ENCODE measurements at places on chromosomes 12 and 14.

GRCh38 chr12:103996595-103996994 lies 30.9 kb downstream of the TDG start:
- no peak for DNase-seq

GRCh38 chr14:76811561-76811960 lies 1.1 kb downstream of the ANGEL1 start:
- no peak for DNase-seq

- no peak for DNase-seq
Observed at GRCh38 chr12:25784669-25785068, 173.8 kb upstream of the RASSF8 start.

- no peak for DNase-seq
Observed at GRCh38 chr14:54623279-54624004, 56.5 kb downstream of the SAMD4A start.

GRCh38 chr14:93274055-93274806 lies 58.6 kb downstream of the BTBD7 start:
- no peak for DNase-seq

- DNase-seq, result no peak
Observed at GRCh38 chr14:96086574-96087077, 47.5 kb downstream of the C14orf132 start.

- no peak for DNase-seq
Observed at GRCh38 chr14:72864712-72865365, 29.1 kb downstream of the DPF3 start.

DNA sequence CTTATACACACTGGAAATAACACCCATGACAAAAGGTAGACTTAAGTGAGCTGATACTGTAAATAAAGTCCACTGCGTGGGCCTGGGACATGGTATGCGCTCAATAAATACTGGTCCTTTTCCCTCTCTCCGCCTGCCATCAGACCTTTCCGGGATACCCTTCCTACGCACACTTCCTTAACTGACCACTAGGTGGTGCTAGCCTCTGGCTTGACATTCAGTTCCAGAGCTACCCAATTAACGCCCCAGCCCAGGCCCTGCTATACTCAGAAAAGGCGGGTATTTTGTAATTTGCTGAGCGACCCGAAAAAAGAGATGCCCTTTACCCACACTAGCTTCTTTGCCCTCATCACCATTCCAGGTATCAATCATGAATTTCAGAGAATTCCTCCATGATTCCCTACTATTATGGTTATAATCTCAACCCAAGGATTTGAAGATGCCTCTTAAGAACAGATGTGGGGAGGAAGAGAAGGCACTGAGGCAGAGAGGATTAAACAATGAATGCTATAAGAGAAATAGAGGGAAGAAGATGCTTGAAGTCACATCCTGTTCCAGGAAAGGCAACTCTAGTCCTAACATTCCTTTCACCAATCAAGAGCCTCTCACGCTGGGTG lies 3.9 kb upstream of the LRP1 start:
- peak; percentile 45 for DNase-seq

DNA sequence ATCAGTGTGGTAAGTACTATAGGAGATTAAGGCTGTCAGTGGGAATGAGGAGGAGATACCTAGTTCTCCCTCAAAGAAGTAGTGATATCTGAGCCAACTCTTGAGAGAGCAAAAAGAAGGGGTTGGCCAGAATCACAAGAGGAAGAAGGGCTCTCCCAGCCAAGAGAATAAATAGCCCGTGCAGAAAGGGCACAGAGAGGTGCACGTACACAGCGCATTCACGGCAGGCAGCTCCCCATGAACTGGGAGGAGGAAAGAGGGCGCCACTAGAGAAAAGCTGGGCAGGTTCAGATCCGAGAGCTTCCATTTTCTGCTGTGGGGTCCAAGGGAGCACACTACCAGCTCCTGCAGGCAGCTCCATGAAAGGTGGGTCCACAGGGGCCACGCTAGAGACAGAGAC lies 59.9 kb downstream of the PPP2R5E start:
- DNase-seq, result no peak

DNA sequence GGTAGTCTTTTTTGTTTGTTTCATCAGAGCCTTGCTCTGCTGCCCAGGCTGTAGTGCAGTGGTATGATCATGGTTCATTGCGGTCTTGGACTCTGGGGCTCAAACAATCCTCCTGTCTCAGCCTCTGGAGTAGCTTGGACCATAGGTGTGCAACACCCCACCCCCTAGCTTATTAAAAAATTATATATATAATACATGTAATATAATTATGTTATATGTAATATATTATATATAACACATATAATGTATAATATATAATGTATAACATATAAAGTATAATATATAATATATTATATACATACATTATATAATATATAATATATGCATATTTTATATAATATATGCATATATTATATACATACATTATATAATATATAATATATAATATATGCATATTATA lies 21.8 kb downstream of the LHX5 start:
- DNase-seq, result no peak

- no peak for DNase-seq
Observed at GRCh38 chr12:19710811-19711793, 271.8 kb downstream of the AEBP2 start.

- DNase-seq, result no peak
Observed at GRCh38 chr12:55675666-55676065, 32.0 kb downstream of the ITGA7 start.

DNA sequence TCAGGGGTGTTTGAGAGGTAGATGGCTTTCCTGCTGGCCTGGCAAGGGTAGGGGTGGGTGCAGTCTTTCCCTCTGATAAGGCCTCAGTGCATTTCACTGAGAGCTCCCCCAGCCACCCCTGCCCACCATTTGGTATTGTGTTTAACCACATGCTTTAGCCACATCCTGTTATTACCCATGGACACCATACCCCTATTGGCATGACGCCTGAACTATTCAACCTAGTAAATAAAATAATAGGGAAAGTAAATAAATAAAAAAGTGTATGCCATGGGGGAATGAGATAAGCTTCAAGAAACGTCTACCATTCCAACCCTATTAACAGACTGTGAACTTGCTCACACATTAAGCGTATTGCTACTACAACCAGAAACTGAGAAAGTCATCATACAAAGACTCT lies 7.6 kb upstream of the LGR5 start:
- DNase-seq, result no peak

DNA sequence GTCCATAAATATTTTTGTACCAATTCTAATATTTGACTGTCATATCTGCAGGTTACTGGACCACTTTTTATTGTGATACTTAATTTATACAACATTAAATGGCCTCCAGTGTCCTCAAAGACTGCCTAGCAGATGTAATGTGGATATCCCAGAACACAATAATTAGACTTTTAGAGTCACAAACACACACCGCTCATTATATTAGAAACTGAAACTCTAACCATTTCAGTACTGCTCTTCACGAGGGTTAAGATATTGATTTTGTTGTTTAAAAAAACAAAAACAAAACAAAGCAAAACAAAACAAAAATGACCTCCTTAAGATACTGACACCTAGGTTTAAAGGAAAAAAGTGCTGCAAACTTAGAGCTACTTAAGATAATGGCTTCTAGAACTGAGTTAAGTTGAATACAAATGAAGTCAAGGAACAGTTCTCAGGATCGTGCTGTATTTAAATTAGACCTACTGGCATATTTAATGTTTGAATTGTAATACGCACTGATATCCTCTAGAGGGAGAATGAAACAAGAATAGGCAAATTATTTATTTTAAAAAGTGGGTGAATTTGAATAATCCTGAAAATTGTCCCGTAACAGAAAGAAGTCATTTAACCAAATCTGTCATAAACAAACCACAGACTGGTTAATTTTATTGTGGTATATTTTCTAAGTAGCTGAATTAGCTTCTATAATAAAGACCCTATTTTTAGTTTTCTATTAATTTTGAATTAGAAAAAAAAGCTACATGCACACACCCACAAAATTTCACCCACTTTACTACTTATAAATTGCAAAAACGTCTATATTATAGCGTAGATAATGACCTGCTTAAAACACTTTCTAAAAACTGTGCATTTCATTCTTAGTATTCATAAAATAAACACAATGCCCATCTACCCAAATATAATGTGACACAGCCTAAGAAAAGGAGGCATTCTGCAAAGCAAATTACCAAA lies 395.2 kb upstream of the DCN start:
- DNase-seq, result no peak

- no peak for DNase-seq
Observed at GRCh38 chr14:92647797-92648279, 100.6 kb downstream of the LGMN start.

DNA sequence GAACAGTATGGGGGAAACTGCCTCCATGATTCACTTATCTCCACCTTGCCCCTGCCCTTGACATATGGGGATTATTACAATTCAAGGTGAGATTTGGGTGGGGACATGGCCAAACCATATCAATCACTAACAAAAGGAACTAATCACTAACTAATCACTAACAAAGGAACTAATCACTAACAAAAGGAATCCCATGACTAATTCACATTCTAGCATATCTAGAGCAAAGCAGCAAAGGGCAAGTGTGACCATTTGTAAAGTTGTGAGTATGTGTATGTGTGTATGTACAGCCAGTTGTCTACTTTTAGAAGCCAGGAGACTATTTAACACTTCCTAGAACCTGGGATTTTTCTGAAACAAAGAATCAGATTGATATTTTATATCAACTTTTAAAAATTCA lies 30.9 kb upstream of the PCED1B start:
- no peak for DNase-seq

GRCh38 chr14:87199381-87199780 lies 793.6 kb downstream of the GALC start:
- no peak for DNase-seq

DNA sequence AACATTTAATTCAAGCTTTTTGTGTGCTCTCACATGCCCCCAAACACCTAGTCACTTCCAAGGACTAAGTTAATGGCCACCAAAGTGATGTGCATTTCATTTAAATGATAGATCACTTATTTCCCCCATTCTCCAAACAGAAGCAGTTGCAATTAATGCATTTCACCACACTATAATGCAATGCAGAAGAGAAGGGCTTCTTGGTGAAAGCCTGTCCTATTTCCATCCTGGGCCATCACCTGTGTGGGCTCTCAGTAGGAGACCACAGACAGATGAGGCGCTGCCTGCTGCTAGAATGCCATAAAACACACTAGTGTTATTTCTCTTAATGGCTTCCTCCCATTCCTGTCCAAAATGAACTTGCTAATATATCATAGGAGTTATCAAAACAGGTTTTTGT lies 151.2 kb downstream of the GPR65 start:
- DNase-seq, result no peak

GRCh38 chr14:93957751-93958566 lies 18.4 kb downstream of the ASB2 start:
- DNase-seq, result no peak

DNA sequence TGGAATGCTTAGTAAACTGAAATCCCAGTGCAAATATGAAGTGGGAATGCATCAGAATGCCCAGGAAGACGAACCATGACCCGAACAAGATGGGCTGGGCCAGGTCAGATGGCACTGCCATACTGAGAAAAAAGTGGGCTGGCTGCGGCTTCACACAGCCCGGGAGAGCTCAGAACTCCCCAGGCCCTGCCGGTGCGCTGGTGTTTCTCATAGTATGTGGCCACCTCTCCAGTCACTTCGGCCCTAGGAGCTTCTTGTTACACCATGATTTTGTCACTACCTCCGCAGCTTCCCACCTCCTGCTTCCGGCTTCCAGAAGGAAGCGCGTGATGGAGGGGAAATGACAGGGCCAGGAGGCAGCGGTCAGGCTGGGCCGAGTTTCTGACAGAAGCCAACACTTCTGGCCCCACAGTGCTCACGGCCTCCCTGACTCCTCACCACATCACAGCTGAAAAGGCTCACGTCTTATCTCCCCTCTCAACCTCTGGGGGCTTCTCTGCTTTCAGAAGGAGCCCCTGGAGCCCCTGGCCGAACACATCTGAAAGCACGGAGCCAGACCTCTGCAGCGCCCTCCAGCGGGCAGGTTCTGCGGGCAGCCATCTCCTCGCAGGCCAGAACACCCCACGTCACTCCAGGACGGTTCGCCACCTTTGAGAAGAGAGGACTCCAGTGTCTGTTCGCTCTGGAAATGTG lies 30.7 kb downstream of the DAD1 start:
- DNase-seq, result no peak

- no peak for DNase-seq
Observed at GRCh38 chr14:75441728-75442127, 13.9 kb downstream of the JDP2 start.

GRCh38 chr14:52012635-52013034 lies 23.3 kb downstream of the RTRAF start:
- DNase-seq, result no peak

DNA sequence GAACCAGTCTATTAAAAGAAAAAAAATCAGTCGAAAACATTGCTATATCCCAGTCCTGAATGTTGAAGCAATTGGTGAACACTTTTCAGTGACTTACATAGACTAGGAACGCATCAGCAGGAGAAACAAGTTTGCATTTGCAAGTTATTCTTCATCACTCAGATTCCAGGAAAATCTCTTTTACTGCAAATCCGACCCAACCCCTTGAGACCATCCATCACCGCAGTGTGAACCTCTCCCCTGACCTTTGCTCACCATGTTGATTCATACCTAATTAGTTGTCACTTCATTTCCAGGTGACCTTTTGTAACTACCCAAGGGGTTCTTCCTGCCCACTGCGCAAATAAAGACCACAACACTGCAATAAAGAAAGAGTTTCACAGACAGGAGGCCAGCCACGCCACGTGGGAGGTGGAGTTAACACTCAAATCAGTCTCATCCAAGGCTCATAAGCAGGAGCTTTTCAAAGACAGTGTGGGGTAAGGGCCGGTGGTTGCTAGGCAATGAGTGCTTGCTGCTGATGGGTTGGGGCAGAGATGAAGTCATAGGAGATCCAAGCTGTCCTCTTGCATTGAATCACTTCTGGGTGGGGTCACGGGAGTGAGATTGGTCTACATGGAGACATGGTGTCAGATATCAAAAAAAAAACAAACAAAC lies 241.3 kb upstream of the TMEM132C start:
- no peak for DNase-seq

- DNase-seq, result no peak
Observed at GRCh38 chr12:115897729-115898128, 379.8 kb downstream of the MED13L start.

DNA sequence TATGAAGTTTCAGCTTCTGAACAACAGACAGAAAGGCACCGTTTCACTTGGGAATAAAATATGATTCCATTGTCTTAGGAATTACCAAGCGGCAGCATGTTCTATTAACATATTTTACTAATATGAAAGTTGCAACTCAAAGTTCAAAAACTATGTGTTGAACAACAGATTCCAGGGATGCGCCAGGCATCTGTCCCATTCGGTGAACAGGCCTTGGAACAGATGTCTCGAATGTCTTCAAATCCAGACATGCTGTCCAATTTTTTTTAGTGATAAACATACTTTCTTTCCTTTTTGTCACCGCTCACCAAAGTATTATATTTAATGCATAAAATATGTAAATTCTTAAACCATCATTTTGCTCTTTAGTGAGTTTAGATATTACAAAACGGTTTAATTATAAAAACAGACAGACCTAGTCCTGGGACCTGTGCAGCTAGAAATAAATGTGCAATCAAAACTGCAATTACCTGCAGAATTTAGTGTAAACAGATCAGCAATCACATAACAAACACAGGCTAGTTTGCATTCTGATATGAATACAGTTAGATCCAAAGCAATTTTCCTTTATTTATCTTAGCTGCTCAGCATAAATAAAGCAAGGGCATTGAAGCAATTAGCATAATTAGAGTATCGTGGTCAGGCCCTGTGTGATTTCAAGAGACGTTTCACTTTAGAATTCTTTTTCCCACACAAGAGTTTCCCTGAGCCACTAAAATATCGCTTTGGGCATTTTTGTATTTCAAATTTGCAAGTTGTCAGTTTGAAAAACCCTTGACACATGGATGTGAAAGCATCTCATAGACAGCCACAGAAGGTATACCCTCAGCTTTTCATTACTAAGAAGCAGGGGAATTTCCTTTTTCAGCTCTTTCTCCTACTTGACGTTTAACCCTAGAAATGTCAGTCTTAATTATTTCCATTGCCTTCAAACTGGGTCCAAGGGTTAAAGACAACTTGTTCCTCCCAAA lies 420.8 kb downstream of the EGLN3 start:
- DNase-seq, result no peak

Data from stimulated activated CD8-positive, alpha-beta memory T cell treated with anti-CD3 and anti-CD28 coated beads, Interleukin-7, amount 100 ng/mL, for 1 hour (primary cell).